Activated naive CD8-positive, alpha-beta T cell treated with anti-CD3 and anti-CD28 coated beads, Interleukin-2, amount 10 ng/mL, durations not matched to agents 7 days and 5 days (primary cell): ENCODE measurements at places on chromosomes 4 and X.

DNA sequence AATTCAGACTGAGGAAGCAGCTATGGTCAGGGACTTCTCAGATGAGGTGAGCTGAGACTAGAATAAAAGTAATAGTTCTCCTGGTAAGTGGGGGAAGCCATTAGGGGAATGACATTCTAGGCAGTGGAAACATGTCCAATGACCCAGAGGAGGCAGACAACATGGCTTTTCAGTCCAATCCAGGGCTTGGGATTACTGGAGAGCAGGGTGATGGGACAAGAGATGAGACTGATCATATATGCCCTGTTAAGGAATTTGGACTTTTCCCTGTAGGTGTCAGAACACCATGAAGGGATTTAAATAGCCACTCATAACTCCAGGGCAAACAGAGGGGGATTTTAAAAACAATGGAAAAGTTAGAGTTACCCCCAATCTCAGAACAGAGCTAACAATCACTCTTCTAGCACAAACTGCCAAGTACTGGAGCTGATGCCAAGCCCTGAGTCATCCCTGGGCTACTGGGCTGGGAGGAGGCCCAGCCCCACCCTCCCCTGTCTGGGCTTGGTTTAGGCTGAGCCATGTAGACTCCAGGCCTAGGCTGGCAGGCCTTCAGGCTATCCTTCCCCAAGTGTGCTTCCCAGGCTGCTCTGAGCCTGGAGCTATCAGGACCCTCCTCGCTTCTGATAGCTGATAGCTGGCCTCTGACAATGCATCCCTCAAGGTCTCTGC lies 22.7 kb upstream of the MSN start:
- no peak for DNase-seq

- no peak for DNase-seq
Measured at GRCh38 chr4:81135501-81135900, 79.5 kb downstream of the PRKG2 start.

GRCh38 chrX:128816919-128817318 lies 706.4 kb downstream of the SMARCA1 start:
- DNase-seq: no peak

- DNase-seq: no peak
Measured at GRCh38 chrX:21837056-21837455, 2.4 kb upstream of the MBTPS2 start.

GRCh38 chr4:181897935-181898334 lies 345.3 kb upstream of the TENM3 start:
- DNase-seq: no peak

DNA sequence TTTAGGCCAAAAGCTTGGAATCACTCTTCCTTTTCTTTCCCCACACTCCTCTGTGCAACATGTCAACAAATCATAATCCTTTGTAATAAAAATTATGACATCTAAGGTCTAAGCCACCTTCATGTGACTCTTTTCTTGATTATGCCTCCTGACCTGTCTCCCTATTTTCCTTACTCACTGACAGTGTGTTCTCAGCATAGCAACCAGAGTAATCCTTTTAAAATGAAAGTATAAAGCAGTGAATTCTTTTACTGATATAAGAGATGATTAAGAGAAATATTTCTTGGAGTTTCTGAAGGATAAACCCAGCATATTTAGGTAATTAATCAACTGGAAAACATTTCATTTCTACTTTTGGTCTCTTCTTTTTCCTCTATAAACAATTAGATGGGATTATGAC lies 44.7 kb downstream of the USO1 start:
- no peak for DNase-seq

GRCh38 chr4:15159477-15160019 lies 157.3 kb downstream of the CPEB2 start:
- no peak for DNase-seq

GRCh38 chr4:38752941-38753806 lies 29.6 kb downstream of the TLR10 start:
- no peak for DNase-seq

DNA sequence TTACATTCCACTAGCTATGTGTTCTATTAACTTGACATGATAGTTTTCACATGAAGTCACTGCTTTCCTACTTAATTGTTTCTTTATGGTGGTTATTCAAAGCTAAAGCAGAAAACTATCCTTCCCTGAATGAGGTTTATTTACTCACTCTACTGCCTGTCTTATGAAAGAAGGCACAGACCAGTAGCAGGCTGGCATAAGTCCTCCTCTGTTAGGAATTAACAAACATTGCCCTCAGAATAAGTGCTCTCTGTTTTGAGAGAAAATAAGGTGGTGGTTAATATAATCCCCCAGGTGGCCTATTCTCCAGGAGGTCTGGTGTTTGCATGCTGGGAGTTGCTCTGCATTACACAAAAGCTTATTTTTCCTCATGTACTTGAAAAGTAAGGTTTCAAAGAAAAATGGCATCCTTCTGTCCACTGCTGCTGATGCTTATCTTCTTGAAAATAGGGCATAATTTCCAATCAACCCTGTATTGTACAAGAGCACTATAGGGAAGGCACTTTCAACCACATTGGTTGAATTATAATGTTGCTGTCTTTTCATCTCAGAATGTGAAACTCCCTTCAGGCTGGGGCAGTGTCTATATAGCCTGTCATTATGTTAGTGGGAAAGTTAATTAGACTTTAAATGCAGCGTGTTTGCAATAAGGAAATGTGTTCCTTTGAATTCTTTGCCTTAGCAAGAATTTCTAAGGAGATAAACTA lies 119.7 kb upstream of the TBC1D9 start:
- no peak for DNase-seq

GRCh38 chr4:2651546-2651945 lies 104.6 kb downstream of the TNIP2 start:
- DNase-seq: no peak

GRCh38 chrX:129523079-129523911 lies at the start of gene SMARCA1:
SMARCA1 (minus strand) TSS chrX:129523490; CDS start chrX:129523370, 120 bp downstream.
- DNase-seq: no peak

- DNase-seq: no peak
Measured at GRCh38 chr4:8664031-8664805, 71.7 kb downstream of the CPZ start.

DNA sequence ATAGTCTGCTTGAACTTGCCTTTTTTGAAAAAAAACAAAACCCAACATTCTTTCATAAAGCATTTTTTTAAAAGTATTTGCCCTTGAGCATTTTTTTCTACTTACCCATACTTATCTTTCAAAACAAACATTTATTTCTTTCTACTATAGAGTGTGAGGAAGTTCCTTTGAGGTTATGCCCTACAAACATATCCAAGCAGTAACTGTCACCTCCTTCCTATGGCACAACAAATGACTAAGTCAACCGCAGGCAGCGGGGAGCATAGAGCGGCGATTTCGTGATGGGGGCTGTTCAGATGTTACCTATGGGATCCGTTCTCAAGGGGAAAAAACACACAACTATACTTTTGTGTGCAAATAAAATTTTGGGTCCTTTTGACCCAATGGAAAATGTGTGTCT lies 19.4 kb downstream of the SPRY1 start:
- peak; percentile 50 for DNase-seq

- no peak for DNase-seq
Measured at GRCh38 chrX:99371976-99372595, 1038.0 kb downstream of the PCDH19 start.

DNA sequence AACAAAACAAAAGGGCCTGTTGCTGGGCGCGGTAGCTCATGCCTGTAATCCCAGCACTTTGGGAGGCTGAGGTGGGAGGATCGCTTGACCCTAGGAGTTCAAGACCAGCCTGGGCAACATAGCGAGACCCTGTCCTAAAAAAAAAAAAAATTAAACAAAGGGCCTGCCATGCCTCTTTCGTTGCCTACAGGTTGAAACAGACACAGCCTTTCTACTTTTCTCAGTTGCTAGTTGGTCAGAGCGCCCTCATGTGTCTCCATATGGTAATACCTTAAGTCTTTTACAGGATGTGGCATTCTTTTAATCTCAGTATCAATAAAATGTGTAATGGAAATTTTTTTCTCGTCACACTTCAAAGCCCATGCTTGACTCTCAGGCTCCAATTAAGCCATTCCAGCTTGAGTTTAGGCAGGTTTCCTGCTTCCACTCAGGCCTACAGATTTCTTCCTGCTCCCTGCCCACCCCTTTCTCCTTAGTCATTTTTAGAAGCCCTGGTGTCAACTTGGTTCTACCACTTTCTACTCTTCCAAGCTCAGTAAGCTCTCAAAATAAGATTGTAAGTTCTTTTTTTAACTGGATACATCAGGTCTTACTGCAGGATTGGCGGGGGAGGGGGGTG lies 4.6 kb upstream of the SOWAHD start:
- no peak for DNase-seq

GRCh38 chrX:16516232-16516876 lies 133.6 kb upstream of the S100G start:
- DNase-seq: no peak

DNA sequence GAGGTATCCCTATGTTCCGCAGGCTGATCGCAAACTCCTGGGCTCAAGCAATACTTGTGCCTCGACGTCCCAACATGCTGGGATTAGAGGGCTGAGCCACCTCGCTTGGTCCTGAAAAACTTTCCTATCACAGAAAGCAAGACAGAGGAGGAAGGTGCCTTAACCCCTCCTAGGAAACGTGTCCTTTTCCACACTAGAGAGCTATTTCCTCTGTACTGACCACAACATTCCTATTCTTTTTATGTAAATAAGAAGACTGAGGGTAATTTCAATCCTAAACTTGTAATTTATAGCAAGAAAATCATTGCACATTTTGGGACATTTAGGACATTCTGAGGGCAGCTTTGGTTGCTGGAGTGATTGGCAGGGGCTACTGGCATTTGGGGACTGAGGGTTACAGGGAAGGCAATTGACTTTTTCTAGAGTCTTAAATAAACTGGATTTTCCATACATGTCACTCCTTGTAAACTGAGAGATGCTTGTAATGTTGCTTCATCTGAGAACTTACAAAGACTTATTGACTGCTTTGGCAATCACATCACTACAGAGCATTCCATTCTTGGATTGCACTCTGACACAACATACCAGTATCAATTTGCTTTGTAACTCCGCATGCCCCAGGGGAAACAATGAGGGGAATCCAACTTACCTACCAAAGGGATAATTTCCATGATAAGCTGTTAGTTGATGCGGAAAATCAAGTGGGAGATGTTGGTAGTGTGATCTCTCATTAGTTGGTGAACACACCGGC lies 15.6 kb downstream of the XAGE3 start:
- DNase-seq: no peak

GRCh38 chr4:181687116-181687515 lies 556.1 kb upstream of the TENM3 start:
- DNase-seq: no peak

- no peak for DNase-seq
Measured at GRCh38 chrX:73828080-73828720, 265.2 kb downstream of the CHIC1 start.

- no peak for DNase-seq
Measured at GRCh38 chr4:102606846-102607450, 105.8 kb downstream of the NFKB1 start.

GRCh38 chrX:138765051-138765450 lies 53.5 kb upstream of the FGF13 start:
- DNase-seq: no peak

- no peak for DNase-seq
Measured at GRCh38 chr4:155734951-155735350, 23.9 kb upstream of the GUCY1B1 start.

DNA sequence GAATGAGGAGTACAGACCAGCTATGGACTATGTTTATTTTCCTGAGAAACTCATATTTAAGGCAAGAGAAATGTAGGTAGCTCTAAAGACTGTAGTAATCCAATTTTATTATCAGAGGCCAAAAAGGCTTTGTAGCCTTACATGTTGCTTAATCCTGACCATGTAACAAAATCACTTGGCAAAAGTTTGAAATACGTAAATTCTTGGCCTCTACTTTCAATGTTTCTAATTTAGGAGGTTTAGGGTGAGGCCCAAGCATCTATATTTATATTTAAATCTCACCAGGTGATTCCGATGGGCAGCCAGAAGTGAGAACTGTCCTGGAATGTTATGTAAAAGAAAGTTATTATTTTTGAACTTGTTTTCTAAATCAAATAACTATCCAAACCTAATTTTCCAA lies 289.7 kb downstream of the IL1RAPL1 start:
- no peak for DNase-seq

DNA sequence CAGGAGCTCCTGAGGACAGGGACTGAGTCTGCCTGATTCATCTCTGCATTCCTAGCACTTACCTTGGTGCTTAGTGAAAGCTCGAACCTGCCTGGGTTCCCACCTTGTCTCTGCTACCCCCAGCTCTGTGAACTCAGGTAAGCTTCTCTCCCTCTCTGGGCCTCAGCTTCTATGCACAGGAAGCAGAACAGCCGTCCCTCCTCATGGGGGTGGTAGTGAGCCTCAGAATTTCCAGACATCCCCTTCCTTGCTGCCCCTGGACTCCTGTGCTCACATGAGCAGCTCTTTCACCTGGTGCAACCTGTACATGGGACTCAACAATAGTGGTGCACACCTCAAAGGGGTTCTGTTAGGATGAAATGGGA lies 50.8 kb downstream of the HTRA3 start:
- DNase-seq: no peak

DNA sequence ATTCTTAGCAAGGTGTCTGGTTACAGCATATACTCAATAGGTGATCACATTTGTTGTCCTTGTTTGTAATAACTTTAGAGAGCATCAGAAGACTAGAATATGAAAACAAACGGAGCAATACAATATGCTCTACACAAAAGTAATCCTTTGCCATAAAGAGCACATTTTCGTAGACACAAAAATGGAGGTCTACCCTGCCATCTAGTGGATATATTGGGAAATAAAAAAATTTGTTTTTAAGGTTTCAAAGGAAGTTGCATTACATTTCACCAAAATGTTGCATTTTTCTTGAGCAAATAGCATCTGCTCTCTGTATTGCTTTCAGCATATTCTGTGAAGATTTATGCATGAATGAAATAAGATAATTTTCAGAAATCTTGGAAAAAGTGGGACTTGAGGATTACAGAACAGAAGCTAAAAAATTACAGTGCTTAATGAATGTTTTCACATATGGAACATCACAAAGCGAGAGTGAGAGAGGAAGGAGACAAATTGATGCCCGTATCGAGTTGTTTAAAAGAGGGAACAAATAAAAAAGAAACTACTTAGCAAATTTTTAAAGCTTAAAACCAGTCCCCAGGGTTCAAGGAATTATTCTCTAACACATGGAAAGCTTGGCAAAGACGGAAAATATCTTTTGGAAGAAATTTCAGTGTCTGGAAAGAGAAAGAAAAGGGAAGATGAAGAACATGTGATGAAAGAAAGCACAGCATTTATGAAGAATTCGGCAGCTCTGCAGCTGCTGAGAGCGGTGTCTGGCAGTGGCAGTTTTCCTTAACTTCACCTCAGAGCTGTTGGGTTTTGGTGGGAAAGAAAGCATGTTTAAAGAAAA lies 390.1 kb downstream of the ANKRD50 start:
- DNase-seq: no peak

DNA sequence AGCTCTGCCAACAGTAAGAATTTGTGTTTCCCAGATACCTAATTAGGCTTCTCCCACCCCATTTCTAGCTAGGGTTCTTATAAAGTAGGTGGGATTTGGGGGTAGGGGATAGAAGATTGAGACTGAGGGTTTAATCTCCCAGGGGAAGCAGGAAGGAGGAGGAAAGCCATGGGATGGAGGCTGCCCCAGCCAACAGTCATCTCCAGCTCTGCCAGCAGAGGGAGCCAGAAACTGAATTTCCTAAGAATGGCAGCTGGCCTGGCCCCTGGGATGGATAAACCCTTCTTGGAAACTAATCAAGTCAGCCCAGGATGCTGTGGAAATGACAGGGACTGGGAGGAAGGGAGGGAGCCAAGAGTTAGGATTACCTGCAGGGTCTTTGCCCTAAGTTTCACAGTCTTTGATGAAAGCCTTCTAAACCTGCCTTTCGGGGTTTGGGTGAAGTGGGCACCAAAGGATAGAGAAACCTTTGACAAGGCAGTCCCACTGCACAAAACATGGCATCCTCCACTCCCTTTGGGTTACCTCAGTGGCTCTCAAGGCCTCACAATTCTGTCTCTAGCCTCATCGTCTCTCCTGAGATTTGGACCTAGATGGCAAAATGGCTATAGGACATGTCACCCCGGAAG lies 6.7 kb upstream of the ERCC6L start:
- DNase-seq: peak; percentile 30
